ENCODE measurements at places on chromosomes 7 and 10. TPM values are rescaled to one million over a fixed set of nuclear protein-coding genes. Genes with fewer than 3 reads are reported as not detected.

DNA sequence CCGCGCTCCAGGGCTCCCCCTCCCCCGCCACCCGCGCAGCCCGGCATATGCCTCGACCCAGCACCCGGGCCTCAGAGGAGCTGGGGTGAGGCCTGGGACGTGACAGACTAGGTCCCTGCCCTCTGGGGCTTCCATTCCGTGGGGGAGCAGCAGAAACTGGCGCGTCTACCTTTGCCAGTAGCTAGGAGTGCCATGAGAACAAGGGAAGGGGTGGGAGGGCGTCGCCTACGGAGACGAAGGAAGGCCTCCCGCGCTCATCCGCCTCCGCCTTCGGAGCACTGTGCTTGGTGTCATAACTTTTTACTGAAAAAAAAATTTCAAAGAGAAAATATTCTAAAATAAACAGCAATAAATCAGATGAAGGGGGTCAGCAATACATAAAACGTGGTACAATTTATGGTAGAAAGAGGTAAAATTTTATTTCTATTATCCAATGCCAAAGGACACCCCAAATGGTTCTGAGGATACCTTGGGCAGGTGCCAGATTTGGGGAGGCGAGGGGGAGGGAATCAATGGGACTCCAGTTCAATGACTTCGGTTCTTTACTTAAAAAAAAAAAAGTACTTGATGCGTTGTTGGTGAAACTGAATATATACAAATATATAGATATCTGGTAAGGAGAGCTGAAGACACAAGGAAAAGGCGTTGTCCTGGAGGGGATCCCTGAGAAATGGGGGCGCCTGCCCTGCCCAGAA, 35.1 kb upstream of the GRID1 start:
- peak; percentile 56 for DNase-seq

DNA sequence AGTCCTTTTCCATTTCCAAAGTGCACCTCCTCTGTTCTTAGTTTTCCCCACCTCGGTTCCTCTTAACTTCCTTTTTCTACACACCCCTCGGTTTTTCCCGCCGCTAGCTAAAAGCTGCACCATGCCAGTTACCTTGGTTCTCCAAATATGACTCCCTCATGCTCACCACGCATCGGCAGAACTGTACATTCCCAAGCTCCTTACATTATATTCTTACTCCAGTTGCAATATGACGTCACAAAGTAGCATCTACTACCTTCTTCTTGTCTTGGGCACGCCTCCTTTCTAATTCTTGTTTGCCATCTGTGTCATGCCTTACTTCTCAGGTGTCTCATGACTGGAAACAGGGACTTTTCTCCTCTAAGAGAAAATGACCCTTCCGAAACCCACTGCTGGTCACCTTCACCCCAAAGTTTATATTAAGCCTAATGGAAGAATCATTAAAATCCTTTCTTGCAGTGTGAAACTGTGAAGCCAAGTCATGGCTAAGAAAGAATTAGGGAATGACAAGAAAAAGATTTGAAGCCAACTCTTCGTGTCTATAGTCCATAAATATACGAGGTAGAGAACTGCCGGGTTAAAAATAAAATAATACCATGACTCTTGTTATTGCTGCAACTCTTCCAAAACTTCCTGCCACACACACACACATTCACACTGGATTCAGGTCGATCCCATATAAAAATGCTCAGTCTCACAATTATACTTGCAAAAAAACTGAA, 1.7 kb downstream of the ESYT2 start:
- DNase-seq, result peak; percentile 62

DNA sequence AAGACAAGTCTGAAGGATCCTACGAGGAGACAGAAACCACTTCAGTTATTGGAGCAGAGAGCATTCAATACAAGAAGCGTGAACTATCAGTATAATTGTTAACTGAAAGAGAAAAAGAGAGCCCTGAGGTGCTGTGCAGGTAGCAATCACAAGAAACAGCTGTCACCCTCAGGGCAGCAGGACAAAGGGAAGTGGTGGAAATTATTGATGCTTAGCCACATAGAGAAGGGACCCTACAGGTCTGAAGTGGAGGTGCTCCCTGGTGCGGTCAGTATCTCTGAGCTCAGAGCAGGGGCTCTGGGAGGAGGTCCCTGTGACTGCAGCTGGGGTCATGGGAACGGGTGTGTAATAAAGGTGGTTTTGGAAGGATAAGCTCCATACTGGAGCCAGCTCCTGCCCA, 97.8 kb upstream of the KLF6 start:
- no peak for DNase-seq

DNA sequence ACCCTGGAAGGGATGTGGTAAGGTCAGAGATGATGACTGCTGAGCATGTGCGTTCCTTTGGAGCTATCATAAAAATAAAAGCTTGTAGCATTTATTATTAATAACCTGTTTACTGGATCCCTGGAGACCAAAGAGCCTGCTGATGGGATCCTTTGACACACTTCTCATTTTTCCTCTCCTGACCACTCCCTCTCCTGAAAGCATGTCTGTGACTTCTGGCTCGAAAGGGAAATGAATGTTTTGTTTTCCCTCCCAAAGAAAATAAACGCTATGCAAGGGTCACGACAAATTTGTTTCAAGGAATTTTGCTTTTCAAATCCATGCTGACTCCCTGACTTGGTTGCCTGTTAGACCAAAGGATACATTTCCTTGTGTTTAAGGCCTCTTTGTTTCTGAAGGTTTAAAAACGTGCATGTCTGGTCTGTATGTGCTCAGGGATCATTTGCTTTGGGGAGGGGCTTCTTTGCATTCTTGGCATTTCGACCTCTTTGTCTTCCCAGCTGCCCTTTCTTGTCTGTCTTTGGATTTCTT, 185.1 kb upstream of the AGK start:
- no peak for DNase-seq

DNA sequence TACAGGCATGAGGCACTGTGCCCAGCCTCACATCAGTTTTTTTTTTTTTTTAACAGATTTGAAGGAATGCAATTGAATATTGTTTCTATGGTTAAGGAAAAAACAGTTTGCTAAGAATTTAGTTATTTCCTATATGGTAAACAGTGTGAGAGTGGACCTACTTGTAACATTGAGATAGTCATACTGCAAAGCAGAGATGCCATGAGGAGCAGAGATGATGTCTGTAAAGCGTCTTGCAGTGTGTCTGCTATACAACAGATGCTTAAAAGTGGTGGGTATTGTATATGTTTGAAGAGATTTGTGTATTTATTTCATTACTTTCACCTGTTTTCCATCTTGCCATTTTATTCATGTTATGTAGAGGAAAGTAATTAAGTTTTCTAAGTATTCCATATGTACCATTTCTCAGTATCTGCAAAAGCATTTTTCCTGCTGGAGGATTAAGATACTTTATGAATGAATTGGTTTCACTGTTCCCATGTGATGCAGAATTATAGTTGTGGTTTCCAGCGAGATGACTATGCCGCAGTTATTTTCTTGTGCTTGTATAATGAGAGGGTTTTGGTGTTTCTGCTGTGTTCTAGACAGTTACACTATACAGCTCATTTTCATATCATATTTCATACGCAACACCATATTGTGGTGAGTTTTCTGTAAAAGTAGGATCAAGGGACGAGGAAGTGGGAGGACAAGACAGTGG, 26.6 kb downstream of the TET1 start:
- no peak for DNase-seq

- no peak for DNase-seq
These were observed 29.8 kb downstream of the NPY start for GRCh38 chr7:24313777-24314176.

GRCh38 chr10:75623310-75624093, 192.1 kb downstream of the LRMDA start:
- no peak for DNase-seq

BEND7 gene
- polyA plus RNA-seq, result 1.7 TPM

OR2A1 gene
- polyA plus RNA-seq, result 0.10 TPM

MICU1 gene
- polyA plus RNA-seq, result 41.9 TPM

CEP55 gene
- polyA plus RNA-seq, result 14.9 TPM
